PC-9 (cell line): ENCODE measurements at places on chromosomes 7 and 10. TPM values are rescaled to one million over a fixed set of nuclear protein-coding genes. Genes with fewer than 3 reads are reported as not detected.

The NODAL gene
- not detected in 2 replicates for total RNA-seq

The TBXAS1 gene
- 0.58 and 2.2 TPM in 2 replicates for total RNA-seq

The CACNA2D1 gene
- total RNA-seq, result 2.5 and 3.2 TPM in 2 replicates

The DDC gene
- not detected in 2 replicates for total RNA-seq

GRCh38 chr7:110522761-110523200, 568.1 kb upstream of the LRRN3 start:
- peak; percentile 28 for DNase-seq
- no peak overlapping the region; the same call in 1 of the 2 replicates for H3K4me3 ChIP-seq
- H3K36me3 ChIP-seq, result no peaks in the 10 kb centered on the region
- H3K27me3 ChIP-seq, result no peaks in the 10 kb centered on the region
- H3K27ac ChIP-seq, result peak overlapping the region; percentile 57

The NPFFR1 gene
- 0.05 and 0.09 TPM in 2 replicates for total RNA-seq

GRCh38 chr10:10976652-10977051, 41.0 kb upstream of the CELF2 start:
- no peaks in the 10 kb centered on the region for H3K4me1 ChIP-seq
- no peak overlapping the region for H3K4me3 ChIP-seq
- no peak overlapping the region for H3K27ac ChIP-seq
- no peak for DNase-seq
- no peaks in the 10 kb centered on the region for H3K36me3 ChIP-seq
- H3K27me3 ChIP-seq, result peaks cover 11% of the 10 kb centered on the region; the same call in 1 of the 2 replicates

The EBLN1 gene
- total RNA-seq, result not detected in 2 replicates

GRCh38 chr7:144517749-144518148, 114.3 kb upstream of the NOBOX start:
- no peak overlapping the region for H3K4me3 ChIP-seq
- H3K27me3 ChIP-seq, result no peaks in the 10 kb centered on the region
- no peaks in the 10 kb centered on the region for H3K4me1 ChIP-seq

GRCh38 chr10:121099592-121099991, 248.4 kb downstream of the WDR11 start:
- no peaks in the 10 kb centered on the region for H3K4me1 ChIP-seq
- no peaks in the 10 kb centered on the region for H3K36me3 ChIP-seq
- no peak overlapping the region for H3K27ac ChIP-seq
- no peak for DNase-seq

- no peaks in the 10 kb centered on the region for H3K27me3 ChIP-seq
- H3K4me1 ChIP-seq, result no peaks in the 10 kb centered on the region
- no peak overlapping the region for H3K4me3 ChIP-seq
- H3K36me3 ChIP-seq, result no peaks in the 10 kb centered on the region
Measured at GRCh38 chr7:93245525-93246432, 13.6 kb downstream of the VPS50 start.

- H3K36me3 ChIP-seq, result no peaks in the 10 kb centered on the region
- peaks cover 26% of the 10 kb centered on the region for H3K27me3 ChIP-seq
- no peak overlapping the region for H3K4me3 ChIP-seq
Measured at GRCh38 chr10:83943920-83944319, 195.4 kb upstream of the GHITM start.

- peaks cover 34% of the 10 kb centered on the region for H3K4me1 ChIP-seq
- no peak overlapping the region for H3K27ac ChIP-seq
- H3K36me3 ChIP-seq, result no peaks in the 10 kb centered on the region
- no peaks in the 10 kb centered on the region for H3K27me3 ChIP-seq
- peak; percentile 58 for DNase-seq
- no peak overlapping the region for H3K4me3 ChIP-seq
Measured at GRCh38 chr7:73899731-73900142, 38.8 kb downstream of the TMEM270 start.

The MYL7 gene
- not detected in 2 replicates for total RNA-seq

The SPDYE16 gene
- total RNA-seq, result not detected in 2 replicates

DNA sequence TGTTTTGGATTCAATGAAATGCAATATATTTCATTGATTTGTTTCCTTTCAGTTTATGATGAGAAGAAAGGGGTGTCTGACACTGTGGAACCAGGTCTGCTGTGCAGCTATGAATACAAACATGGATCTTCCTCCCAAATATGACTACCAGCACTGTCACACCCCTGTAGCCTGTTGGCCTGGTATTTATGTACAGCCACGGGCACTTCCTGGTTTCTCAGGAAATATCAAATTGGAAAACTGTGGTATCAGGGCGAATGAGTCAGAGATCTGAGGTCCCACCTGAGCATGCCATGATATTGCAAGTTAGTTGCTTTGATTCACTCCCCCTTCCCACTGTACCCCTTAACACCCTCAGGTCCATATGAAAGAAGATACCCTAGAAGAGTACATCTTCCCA, 87.8 kb downstream of the DNMBP start:
- peak; percentile 93 for DNase-seq
- no peak overlapping the region for H3K4me3 ChIP-seq
- peaks cover 59% of the 10 kb centered on the region for H3K4me1 ChIP-seq
- no peaks in the 10 kb centered on the region for H3K27me3 ChIP-seq

- no peak overlapping the region for H3K27ac ChIP-seq
- H3K27me3 ChIP-seq, result no peaks in the 10 kb centered on the region
- no peak overlapping the region for H3K4me3 ChIP-seq
Measured at GRCh38 chr10:52115823-52116222, 198.3 kb upstream of the DKK1 start.

DNA sequence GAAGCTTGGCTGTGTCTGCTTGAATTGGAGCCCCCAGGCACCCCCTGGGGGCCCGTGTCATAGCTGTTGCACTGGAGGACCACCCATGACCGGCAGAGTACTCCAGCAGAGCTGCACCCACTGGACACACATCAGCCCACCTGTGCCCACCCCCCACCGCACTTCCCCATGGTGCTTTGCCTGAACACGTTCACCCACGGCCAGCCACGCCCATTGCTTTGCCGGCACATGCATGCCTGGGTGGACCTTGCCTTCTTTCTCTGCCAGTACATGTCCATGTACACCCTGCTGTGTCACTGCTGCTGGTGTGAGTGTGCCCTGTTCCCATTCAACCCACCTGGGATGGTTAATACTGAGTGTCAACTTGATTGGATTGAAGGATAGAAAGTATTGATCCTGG, 88.7 kb downstream of the SAMD9 start:
- no peaks in the 10 kb centered on the region for H3K27me3 ChIP-seq
- no peak overlapping the region for H3K4me3 ChIP-seq
- no peak overlapping the region for H3K27ac ChIP-seq
- no peaks in the 10 kb centered on the region for H3K36me3 ChIP-seq
- DNase-seq, result no peak

DNA sequence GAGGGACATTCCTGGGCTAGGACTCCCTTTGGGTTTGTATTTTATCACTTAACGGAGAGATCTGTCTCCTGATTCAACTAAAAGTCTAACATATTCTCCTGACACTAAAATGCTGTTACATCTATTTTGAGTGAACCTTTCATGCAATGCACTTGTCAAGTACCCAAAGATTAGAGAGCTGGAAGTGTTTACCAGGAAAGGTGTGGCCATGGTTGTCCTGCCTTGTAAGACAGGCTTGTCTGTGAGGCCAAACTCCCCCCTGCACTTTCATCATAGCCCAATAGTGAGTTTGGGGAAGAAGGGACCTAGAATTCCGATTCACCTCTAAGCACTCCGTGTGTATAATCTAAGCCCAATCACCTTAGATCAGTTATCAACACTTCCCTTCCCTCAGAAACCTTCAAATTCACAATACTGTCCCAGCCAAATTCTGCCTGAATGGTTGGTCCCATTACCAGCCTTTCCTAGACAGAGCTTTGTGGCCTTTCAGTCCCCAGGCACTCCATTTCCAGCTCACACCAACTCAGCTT, 162.6 kb upstream of the NAMPT start:
- DNase-seq, result no peak
- H3K4me1 ChIP-seq, result peaks cover 35% of the 10 kb centered on the region
- peaks cover 12% of the 10 kb centered on the region; the same call in 1 of the 2 replicates for H3K36me3 ChIP-seq
- H3K4me3 ChIP-seq, result no peak overlapping the region
- peak overlapping the region; percentile 95 for H3K27ac ChIP-seq
- no peaks in the 10 kb centered on the region for H3K27me3 ChIP-seq

DNA sequence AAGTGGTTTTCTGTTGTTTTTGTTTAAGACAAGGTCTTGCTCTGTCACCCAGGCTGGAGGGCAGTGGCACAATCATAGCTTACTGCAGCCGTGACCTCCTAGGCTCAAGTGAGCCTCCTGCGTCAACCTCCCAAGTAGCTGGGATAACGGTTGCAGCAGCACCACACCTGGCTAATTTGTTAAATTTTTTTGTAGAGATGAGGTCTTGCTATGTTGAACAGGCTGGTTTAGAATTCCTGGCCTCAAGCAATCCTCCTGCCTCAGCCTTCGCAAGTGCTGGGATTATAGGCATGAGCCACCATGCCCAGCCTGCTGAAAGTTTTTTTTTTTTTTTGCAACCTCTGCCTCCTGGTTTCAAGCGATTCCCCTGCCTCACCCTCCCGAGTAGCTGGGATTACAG, 31.1 kb downstream of the PROSER2 start:
- H3K27me3 ChIP-seq, result no peaks in the 10 kb centered on the region
- H3K4me1 ChIP-seq, result no peaks in the 10 kb centered on the region
- H3K27ac ChIP-seq, result no peak overlapping the region
- peaks cover 15% of the 10 kb centered on the region; the same call in 1 of the 2 replicates for H3K36me3 ChIP-seq
- no peak overlapping the region for H3K4me3 ChIP-seq

DNA sequence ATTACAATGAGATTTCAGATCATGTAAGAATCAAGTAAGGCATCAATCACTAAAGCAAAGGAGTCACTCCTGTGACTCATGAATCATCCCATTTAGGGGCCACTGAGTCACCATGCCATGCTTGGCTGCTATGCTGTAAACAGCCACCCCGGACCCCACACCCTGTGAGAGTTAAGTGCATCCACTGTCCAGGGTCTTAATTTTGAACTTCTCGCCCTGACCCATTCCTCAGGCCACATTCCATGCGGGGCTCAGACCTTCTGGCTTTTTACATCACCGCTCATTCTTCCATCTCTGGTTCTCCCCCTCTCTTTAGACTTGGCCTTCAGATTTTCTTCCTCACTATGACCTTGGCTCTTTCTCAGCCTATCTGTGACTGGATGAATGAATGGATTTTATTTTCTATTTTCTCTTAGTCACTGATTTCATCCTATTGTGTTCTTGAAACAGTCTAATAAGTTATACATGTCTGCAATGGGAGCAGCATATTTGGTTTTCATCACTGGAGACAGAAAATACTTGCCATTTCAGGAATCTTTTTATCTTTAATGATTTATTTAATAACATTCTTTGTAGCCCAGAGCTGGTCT, 239.6 kb downstream of the SKIDA1 start:
- H3K27ac ChIP-seq, result 0 out of 2 replicates have a peak overlapping the region, but pooled peaks have one; percentile 30
- H3K4me3 ChIP-seq, result no peak overlapping the region
- DNase-seq, result no peak
- no peaks in the 10 kb centered on the region for H3K27me3 ChIP-seq
- peaks cover 8% of the 10 kb centered on the region; the same call in 1 of the 2 replicates for H3K4me1 ChIP-seq
- no peaks in the 10 kb centered on the region for H3K36me3 ChIP-seq

DNA sequence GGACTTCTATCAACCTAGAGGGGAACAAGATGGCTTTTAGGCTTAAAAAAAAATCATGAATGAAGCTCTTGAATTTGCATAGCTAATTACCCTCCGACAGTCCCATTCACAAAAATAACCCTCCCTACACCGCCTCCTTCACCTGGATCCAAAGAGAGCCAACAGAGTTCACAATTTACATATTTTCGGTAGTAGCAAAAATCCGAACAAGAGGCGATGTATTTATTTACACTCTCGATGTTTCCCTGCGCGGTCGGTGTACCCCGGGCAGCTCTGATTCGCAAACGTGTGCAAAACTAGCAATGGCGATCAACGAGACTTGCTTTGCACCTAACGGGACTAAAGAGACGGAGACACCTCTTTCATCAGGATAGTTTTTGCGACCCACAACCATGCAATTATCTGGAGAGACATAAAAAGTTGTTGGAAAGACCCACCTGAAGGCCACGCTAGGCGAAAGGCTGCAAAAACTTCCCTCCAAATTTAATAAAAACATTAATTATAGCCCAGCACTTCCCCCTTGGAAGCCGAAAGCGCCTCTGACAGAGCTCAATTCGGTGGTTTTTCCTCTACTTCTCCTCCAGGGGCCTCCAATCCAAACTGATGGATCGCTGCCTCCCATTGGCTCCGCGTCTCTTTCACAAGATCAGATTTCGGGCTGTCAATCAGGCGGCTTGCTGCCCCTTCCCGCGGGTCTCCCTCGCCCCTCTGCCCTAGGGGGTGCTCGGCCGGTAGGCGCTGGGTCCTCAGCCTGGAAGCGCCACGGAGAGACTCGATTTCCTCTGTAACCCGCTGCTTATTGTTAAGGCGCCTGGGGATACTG, at the start of gene ETV1:
Gene ETV1 (minus strand): TSS at position 541 of the 823 bp plus-strand sequence. CDS start 614 bp downstream, outside the sequence.
- H3K4me3 ChIP-seq, result peak within 1 kb of the TSS; percentile 59
- H3K36me3 ChIP-seq, result no peaks in the 10 kb centered on the region
- H3K27ac ChIP-seq, result peak within 1 kb of the TSS; percentile 13; the same call in 1 of the 2 replicates
- peak; percentile 47 for DNase-seq
- H3K4me1 ChIP-seq, result peaks cover 20% of the 10 kb centered on the region

GRCh38 chr7:44449584-44449928, 40.9 kb downstream of the NUDCD3 start:
- no peaks in the 10 kb centered on the region for H3K4me1 ChIP-seq
- peaks cover 34% of the 10 kb centered on the region for H3K36me3 ChIP-seq
- H3K27me3 ChIP-seq, result no peaks in the 10 kb centered on the region
- no peak overlapping the region for H3K27ac ChIP-seq
- DNase-seq, result no peak
- H3K4me3 ChIP-seq, result no peak overlapping the region

GRCh38 chr10:47240173-47240572, 59.8 kb upstream of the GDF10 start:
- no peaks in the 10 kb centered on the region; the same call in 1 of the 2 replicates for H3K27me3 ChIP-seq
- H3K36me3 ChIP-seq, result no peaks in the 10 kb centered on the region
- H3K4me3 ChIP-seq, result no peak overlapping the region

- H3K27me3 ChIP-seq, result 0 out of 2 replicates have a peak, but pooled peaks cover 4% of the 10 kb centered on the region
- no peak overlapping the region for H3K27ac ChIP-seq
- no peak for DNase-seq
- no peak overlapping the region for H3K4me3 ChIP-seq
- no peaks in the 10 kb centered on the region for H3K4me1 ChIP-seq
- H3K36me3 ChIP-seq, result no peaks in the 10 kb centered on the region
Measured at GRCh38 chr10:117130862-117131375, 7.2 kb downstream of the VAX1 start.

- H3K27ac ChIP-seq, result no peak overlapping the region
- no peaks in the 10 kb centered on the region for H3K4me1 ChIP-seq
- H3K4me3 ChIP-seq, result no peak overlapping the region
- DNase-seq, result no peak
Measured at GRCh38 chr7:6032167-6032566, 991 bp downstream of the ANKRD61 start.

DNA sequence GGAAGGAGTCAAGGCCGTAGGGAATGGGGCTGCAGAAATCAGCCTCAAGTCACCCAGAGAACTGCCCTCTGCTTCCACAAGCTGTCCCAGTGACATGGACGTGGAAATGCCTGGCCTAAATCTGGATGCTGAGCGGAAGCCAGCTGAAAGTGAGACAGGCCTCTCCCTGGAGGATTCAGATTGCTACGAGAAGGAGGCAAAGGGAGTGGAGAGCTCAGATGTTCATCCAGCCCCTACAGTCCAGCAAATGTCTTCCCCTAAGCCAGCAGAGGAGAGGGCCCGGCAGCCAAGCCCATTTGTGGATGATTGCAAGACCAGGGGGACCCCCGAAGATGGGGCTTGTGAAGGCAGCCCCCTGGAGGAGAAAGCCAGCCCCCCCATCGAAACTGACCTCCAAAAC, 50.2 kb upstream of the PDCD4 start:
- peaks cover 12% of the 10 kb centered on the region for H3K4me1 ChIP-seq
